ENCODE measurements at places on chromosomes 12 and 14.

GRCh38 chr14:100982353-100982752 lies 78.8 kb upstream of the RTL1 start:
- DNase-seq, result no peak

DNA sequence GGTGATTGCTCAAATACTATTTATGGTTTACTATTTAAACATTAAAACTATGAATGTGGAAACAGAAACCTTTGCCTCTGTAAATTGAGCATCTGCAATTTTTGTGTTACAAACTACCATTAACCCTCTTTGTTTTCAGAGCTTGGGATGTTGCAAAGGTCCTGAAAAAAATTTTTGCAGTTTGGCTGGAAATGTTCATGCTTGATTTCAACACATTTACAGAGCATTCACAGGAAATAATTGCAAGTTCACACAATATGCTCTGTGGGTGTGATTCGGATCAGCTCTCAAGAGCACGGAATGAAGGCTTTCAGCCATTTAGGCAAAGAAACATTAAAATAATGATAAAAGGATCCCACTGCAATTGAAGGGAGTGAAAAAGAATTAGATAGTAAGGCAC lies 232.9 kb downstream of the ATP23 start:
- DNase-seq, result no peak

DNA sequence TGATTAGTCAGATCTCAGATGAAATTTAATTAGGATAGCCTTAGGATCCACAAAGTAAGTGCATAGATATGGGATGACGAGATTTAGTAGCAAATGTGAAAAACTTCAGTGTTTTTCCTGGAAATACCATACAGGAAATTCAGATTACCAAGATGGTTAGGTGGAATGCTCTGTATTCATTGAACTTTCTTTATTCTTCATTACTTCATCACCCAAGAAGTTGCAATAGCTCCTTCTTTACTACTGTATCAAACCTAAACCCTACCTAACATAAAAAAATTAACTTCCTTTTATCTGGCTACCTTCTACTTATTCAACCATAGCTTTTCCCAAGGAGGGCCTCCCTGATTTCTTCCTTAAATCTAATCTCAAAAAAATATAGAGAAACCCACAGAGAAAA lies 100.4 kb downstream of the TTC6 start:
- no peak for DNase-seq

DNA sequence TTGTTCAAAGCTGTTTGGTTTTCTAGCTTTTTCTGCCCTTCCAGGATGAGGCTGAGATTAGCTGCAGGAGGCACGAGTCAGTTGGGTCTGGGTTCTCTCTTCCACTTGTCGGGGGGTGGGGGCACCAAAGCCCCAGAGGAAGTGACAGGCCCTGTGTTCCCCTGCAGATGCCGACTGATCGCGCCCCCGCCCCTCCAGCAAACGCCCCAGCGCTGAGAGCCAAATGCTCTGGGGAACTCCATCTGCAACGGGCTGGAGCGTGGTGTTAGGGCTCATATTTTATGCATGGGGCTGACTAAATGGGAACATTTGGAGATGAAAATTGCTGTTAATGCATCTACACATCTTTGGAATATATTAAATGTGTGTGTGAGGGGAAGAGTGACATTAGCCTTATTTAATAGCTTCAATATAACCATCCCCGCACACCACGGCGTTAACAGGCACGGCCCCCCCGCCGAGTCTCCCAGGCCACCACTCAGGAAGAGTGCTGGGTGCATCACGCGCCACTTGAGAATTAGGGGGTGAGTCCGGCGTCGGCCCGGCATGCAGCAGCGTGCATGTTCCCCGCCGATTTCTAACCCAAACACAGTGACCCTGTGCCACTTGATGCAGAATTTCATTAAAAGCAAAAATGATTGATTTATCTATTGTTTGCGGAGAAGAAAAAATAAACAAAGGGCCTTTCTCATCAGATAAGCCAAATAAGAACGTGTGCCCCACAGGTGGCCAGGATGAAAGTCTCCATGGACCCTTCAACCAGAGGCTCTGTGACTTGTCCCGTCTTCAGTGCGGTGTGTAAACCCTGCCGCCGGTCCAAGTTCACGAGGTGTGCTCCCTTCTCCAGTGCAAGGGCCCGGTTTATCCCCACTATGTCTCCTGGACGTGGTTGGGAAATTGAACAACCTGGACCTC lies 165.0 kb upstream of the RTL1 start:
- DNase-seq, result no peak

- DNase-seq, result no peak
These were observed 343.1 kb downstream of the FSCB start for GRCh38 chr14:44163946-44164345.

- no peak for DNase-seq
These were observed 200.3 kb upstream of the NPAS3 start for GRCh38 chr14:32738206-32738871.

- no peak for DNase-seq
These were observed 19.8 kb downstream of the GXYLT1 start for GRCh38 chr12:42124764-42125387.

DNA sequence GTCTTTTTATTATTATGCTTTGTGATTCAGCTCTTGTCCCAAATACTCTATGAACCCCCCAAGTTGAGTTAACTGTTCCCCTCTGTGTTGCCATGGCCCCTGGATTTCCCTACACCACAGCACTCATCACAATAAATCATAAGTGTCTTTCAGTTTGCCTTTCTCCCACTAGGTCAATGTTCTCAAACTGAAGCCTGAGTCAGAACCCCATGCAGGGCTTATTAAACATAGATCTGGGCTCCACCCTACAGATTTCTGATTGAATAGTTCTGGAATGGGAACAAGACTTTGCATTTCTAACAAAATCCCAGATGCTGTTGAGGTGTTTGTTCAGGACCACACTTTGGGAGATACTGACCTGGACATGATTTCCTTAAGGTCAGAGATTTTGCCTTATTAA lies 199.4 kb downstream of the TBX5 start:
- no peak for DNase-seq

DNA sequence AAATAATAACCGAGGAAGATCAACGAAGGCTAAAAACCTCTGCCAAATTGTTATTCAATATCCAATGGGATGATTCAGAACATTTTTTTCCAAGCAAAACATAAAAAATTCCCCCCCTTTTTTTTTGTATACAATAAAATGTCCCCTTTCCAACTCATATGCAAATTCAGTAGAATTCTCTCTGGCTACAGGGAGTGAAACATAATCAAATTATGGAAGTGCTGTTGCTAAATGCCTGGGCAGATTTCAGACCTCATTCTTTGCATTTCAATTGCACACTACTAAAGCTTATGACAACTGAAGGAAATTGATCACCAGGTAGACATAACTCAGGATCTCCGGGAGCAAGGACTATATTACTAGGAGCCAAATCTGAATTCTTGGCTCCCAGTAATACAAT lies 51.0 kb downstream of the LMNTD1 start:
- no peak for DNase-seq

DNA sequence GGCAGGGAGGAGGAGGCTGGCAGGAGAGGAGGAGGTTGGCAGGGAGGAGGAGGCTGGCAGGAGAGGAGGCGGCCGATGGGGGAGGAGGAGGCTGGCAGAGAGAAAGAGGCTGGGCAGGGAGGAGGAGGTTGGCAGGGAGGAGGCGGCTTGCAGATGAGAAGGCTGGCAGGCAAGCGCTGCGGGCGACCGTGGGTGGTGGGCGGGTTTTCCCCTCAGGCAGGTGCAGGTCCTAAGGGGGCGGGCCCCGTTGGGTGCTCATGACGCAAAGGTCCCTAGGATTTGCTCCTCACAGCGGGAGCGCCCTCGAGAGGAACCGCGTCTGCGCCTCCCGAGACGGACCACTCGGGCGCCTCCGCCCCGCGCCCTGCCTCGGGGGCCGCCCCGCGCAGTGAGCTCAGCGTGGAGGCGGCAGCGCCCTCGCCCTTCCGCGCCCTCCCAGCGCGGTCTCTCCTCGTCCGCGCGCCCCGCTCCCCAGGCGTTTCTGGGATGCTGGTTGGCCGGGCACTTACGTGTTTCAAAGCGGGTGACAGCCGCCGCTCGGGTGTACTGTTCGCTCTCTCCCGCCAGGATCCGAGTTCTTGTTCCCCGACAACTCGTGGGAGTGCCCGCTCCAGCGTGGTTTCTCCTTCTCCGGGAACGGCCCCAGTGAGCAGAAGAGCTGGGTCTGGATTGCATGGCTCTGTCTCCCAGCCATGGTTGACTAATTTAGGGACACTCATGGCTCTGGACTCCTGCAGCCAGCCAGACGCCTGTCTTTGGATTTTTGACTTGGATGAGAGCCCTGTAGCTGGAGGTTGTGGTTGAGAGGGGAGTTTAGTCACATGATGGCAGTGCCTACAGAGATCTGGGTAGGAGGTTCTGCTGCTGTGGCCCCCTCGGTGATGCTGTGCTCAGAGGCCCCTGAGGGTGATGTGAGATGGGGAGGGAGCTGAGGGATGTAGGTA lies 64.1 kb upstream of the PPP4R3A start:
- peak; percentile 57 for DNase-seq

- DNase-seq, result no peak
These were observed 12.1 kb downstream of the SYNE3 start for GRCh38 chr14:95504135-95505029.

DNA sequence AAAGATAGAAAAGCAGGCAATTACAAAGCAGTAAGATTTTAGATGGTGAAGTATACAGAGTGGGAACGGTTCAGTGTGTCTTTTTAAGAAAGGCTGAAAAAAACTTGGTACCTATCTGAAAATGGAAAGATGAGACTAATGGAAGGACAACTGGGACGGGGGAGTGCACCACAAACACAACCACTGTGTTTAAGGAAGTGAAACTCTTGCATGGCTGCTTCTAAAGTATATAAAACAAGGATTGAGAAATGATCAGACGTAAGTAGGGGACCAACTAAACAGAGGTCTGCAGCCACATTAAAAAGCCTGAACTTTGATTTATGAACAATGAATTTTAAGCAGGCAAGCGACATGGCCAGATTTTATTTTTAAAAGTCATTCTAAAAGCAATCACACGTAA lies 328.6 kb downstream of the MDGA2 start:
- DNase-seq, result no peak

DNA sequence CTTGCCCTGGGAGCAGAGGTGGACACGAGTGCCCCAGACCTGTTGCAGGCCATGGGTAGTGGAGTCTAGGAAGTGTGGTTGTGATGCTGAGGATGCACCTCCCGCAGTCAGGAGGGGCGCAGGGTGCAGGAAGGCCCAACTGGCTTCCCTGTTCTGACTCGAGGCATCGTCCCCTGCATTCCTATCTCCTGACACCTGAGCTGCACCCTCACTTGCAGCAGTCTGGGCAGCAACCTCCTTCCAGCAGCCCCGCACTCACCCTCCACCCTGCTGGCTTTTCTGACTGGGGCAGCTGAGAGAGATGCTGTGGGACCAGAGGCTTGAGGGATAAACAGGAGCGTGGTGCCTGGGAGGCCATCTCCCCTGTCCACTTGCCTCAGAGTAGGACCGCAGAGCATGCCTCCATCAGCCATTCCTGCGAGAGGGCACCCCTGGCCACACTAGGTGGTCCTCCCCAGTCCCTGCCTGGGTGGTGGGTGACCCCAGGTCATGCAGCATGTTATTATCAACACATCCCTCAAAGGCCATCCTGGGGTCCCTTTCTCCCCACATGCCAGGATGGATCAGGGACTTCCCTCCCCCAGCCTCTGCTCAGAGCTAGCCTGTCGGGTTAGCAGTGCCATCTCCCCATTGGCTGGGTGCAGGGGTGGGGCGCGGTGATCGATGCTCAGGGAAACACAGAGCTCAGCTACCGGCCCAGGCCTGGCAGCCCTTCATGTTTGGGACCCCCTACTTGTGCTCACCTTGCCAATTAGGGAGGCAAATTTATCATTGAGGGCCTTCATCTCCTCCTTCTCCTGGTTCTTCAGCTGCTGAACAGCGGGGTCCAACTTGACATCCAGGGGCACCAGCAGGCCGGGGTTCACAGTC lies 719 bp downstream of the KRT80 start:
- no peak for DNase-seq

DNA sequence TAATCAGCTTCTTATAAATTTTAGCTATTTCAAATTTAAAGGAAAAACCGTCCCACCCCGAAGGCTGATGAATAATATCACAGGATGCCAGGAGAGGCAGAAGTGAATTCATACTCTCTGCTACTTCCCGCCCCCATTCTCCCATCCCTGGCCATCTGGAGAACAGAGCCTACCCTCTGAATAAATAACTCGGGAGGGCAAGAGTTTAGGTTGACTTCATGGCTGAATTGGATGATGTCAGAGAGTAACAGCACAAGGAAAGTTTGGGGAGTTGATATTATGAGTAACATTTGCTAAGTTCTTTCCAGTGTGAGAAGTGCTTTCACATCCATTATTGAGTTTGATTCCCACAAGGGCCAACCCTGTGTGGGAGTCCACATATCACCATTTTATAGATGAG lies 241.6 kb downstream of the EGLN3 start:
- DNase-seq, result no peak

- no peak for DNase-seq
These were observed 42.8 kb upstream of the SCN8A start for GRCh38 chr12:51548241-51548640.

DNA sequence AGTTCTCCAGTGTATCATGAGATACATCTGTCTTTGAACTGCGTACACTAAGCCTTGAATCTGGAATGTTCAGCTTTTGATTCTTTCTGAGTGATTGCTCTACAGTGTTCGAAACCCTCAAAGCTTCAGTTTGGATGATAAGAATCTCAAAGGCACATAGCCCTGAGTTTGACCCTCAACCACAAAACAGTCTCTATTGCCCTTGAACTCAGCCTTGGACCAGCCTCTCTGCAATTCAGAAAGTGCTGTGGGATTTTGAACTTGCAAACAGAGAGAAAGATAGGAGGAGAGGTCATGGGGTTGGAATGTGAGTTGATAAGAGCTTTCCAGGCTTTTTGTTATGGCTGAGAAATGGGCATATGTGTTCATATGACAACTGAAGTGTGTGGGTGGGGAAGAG lies 100.3 kb downstream of the MYRFL start:
- DNase-seq, result no peak

GRCh38 chr14:69635981-69636639 lies 24.7 kb downstream of the SUSD6 start:
- peak; percentile 20 for DNase-seq

DNA sequence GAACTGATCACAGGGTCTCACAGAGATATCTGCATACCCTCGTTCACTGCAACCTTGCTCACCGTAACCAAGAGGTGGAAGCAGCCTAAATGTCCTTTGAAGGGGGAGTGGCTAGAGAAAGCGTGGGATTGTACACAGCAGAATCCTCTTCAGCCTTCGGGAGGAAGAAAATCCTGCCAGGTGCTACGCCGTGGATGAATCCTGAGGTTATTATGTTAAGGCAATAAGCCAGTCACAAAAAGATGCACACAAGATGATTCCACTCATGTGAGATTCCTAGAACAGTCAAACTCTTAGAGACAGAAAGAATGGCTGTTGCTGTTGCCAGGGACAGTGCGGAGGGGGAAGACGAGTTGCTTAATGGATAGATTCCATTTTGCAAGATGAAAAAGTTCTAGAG lies 39.6 kb upstream of the SFSWAP start:
- no peak for DNase-seq

- no peak for DNase-seq
These were observed 3.1 kb downstream of the DGKA start for GRCh38 chr12:55933799-55934742.
